ENCODE measurements at places on chromosomes 2 and 18.

DNA sequence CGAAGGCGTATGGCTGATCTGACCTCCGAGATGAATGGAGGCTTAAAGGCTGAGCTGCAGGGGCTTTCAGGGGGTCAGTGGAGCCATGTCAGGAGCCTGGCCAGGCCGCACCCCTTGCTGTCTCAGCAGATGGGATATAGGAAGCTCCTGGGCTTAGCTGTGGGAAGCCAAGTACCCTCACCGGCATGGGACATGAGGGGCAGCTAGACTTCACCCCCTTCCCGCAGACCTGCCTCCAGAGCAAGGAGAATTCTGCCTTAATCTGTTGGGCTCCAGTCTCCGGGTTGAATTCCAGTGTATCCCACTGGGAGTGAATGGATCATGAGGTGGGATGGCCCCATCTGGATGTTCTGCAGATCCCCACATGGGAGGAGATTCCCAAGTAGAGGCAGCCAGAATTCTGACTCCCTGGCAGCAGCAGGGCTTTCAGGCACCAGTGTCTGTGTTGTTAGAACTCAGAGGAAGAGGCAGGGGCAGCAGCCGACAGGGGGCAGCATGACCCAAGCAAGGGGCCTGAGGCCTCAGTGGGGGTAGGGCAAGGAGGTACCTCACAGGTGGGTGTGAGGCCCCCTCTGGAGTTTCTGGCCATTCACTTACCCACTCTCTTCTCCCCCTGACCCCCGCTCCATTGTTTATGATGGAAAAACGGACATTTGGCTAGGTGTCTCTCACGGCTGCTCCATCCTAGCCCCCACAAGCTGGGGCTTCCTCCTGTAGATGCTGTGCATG lies 19.1 kb downstream of the CAPG start:
- DNase-seq: peak; percentile 52

GRCh38 chr2:241852116-241852980 lies 6.3 kb downstream of the PDCD1 start:
- no peak for DNase-seq

DNA sequence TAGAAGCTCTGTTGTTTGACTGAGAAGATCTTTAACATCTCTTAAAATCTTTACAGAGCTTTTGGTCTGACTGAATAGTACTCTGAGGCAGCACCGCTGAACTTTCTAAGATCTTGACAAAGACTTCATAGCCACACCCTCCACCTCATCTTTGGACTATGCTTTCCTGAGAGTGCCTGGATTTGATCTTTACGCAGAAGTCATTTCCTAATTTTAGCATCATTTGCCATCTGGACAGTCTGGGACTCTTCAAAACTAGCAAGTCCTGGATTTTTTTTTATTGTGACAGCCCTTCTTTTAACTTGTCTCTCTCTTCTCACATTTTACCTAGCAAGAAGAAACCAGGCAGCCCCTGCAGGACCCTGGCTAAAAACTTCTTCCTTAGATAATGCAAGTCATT lies 188.8 kb downstream of the CTIF start:
- no peak for DNase-seq

DNA sequence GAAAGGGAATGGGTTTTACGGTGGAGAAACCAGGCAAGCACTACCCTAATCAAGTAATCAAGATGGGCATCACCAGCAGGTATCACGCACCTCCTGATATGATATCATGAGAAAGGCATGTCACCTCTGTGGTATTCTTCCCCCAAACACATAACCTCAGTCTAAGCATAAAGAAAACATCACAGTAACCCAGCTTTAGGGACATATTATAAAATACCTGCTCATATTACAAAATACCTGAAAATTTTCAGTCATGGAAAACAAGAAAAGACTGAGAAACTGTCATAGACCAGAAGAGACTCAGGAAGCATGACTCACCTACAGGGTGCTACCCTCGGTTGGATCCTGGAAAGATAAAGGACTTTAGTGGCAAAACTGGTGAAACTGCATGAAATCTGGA lies 30.5 kb downstream of the GCKR start:
- DNase-seq: no peak

DNA sequence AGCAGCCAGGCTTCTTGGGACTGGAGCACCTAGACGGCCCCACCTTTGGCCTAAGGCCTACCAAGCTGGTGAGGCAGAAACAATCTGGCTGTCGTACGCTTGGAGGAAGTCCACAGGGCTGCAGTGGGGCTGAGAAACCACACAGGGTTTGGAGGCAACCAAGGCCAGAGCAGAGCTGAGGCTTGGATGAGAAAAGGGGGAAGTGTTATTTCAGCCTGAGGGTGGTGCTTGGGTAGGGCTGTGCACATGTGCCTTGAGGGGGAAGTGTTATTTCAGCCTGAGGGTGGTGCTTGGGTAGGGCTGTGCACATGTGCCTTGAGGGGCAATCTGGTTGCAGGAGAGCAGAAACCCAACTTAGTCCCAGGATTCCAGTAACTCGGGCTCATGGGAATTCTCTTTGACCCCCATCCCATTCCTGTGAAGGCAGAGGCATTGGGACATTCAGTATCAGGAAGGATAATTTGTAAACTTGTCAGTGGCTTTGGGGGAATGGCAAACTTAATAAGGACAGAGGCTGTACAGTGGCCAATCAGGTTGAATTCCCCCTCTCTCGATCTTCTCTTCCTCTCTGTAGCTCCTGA lies 971 bp upstream of the FBXO41 start:
- no peak for DNase-seq

- DNase-seq: no peak
Observed at GRCh38 chr2:19676770-19677169, 225.0 kb downstream of the TTC32 start.

- peak; percentile 29 for DNase-seq
Observed at GRCh38 chr18:45384137-45384961, 230.9 kb upstream of the SLC14A2 start.

DNA sequence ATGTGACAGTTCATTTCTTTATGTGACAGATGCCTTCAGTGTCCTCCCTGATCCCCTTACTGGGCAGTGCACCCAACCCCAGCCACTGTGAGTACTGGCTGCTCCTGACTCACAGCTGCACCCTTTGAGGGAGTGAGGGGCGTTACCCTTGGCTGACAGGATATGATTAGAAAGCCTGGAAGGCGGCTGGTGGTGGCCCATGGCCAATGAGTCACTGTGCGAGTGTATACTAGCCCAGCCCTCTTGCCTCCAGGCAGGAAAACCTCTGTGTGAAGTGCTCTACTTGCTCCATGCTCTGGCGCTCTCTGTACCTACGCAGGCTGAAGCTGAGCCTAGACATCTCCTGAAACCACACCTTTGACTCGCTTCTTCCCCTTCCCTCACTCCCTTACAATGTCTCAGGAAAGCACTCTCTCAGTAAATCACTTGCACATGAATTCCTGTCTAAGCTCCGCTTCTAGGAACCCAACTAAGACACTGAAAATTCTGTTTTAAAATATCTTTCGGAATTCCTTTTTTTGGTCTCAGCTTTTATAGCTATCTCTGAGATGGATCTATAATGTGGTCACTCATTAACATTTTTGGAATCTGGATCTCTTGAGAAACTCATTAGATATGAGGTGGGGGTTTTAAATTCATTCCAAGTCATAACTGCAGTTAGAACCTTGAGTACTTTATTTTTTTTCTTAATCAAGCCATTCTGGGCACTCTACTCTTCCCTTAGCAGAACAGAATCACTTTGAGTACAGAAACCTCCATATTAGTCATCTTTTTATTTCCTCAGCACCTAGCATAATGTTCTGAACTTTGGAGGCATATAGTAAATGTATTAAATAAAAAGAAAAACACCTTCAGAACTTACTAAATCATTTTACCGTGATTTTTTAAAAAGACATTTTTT lies 25.3 kb upstream of the STAM2 start:
- no peak for DNase-seq

- DNase-seq: no peak
Observed at GRCh38 chr2:241897231-241897916, 27.8 kb downstream of the RTP5 start.

DNA sequence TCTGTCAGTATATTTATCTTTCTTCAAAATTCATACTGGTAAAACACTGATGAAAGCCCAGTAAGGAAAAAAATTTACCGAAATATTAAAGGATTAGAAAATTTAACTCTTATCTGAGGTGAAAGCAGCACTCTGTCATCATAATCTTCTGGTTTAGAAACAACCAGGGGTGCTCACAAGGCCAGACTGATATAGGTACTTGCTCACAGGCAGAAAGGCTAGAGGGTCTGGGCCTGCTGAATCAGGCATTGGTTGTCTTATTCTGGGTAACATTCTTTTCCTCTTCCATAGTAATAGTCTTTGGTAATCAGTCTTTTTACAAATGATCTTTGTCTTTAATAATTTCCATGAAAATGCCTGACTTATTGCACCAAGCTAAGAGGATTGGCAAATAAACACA lies 221.4 kb upstream of the TFPI start:
- no peak for DNase-seq

DNA sequence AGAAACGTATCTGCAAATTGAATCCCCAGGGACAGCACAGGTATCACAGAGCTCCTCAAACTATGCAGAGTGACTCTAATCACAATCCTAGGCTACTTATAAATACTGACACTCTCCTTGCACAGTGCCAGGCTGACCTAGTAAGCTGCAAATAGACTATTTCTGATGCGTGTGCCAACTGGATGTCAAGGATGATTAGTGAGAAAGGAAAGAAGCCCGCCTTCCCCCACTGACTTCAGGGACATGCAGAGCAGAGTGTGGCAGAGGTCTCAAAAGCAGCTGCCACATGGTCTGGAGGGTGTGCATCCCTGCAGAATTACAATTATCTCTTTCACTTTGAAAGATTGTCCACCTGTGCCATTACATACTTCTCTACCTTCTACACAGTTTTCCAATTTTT lies 235.6 kb downstream of the CPS1 start:
- peak; percentile 59 for DNase-seq

DNA sequence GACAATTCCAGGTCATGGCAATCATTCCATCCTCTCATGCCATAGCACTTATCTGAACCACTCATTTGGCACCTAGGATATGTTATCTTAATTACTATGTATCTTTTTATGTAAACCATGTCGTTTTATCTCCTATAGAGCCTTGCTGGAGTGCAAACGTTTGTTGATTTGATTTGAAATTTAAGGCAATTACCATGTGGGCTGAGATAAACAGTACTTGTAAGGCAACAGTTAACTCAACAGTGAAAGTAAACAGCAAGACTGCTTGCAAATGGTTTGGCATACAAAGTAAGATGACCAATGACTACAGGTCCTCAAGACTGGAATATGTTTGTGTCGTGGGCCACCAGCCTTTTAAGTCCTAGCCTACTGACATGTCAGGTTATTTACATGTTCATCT lies 133.7 kb upstream of the ZFP36L2 start:
- DNase-seq: no peak

- peak; percentile 51 for DNase-seq
Observed at GRCh38 chr2:120436885-120437603, 91.1 kb downstream of the INHBB start.

DNA sequence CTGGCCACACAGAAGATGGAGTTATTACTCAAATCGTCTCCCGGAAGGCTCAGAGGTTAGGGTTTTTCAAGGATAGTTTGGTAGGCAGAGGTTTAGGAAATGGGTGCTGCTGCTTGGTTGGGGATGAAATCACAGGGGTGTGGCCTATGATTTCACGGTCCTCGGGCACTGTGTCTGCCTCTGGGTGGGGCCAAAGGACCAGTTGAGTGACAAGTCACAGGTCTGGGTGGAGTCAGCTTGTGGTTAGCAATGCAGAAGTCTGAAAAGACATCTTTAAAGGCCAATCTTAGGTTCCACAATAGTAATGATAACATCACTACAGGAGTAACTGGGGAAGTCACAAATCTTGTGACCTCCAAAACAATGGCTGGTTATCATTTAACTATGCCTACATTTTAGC lies 387.8 kb downstream of the ZNF521 start:
- DNase-seq: no peak

DNA sequence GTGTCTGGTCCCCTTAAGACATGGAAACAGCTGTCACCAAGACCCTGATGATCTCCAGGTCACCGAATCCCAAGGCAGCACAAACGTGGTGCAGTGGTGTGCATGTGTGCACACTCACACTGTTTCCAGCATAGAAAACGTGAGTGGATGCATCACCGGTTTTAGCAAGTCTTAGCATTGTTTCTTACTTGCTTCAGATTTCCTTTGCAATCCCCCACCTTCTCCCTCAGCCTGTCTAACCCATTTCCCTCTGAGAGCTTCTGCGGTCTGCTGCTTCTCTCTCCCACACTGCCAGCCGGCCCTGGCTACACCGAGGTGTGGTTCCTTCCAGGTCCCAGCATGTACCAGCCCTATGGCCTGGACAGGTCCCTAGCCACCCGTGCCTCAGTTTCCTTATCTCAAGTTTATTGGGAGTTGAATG lies 343.4 kb upstream of the HS6ST1 start:
- DNase-seq: no peak

DNA sequence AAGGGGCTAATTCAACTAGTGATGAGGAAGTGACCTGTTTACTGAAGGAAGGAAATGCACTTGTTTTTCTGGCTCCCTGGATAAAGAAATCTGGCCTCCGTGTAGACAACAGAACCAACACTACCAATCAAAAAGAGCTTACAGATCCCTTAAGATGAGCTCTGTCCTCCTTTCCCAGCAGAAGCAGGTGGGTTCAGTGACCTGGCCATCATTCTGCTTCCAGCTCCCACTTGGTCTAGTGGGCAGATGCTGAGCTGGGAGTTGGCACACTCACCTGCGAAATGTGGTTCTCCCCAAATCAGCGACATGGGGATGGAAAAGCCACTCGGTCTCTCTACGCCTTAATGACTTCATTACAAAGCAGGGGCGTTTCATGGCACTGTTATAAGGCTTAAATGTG lies 132.6 kb downstream of the AFF3 start:
- no peak for DNase-seq

- no peak for DNase-seq
Observed at GRCh38 chr2:44940732-44941464, 604 bp upstream of the SIX3 start.

DNA sequence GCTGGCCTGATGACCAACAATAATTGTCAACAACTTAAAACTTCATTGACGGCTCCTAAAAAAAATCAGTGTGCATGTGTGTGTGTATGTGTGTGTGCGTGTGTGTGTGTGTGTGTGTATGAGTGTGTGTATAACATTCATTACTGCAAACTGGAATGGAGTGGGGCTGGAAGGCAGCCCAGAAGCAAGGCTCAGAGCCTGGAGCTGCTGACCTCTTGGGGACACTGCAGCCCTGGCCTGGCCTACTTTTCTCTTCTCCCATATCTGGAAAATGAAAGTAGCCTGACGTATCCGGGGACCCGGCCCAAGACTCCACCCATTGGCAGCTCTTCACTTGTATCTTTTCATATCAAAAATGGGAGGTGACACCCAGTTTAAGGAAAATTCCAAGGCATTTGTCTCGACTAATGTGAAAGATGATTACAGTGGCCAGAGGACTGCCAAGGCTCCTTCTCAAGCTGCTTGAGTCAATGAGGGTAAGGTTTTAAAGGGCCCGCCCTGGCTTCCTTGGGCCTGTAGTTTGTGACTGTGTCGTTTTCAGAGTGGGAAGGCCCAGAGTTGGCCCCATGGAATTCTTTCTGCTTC lies 72.4 kb upstream of the IL1R1 start:
- no peak for DNase-seq

DNA sequence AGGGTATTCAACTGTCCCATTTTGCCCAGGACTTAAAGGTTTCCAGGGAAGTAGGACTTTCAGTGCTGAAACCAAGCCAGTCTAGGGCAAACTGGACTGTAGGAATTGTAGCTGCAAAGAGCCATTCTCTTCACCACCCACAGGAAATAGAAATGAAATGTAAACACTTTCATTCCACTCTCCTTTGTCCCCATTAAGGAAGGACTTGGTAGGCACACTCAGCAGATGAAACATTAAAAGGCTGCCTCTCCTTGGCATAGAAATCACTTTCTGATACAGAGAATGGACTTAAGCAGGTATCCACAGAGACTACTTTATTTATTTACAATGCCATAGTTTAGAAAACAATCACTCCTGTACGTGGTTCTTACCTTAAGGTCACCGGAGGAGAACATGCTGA lies 102.9 kb upstream of the CCDC195 start:
- no peak for DNase-seq
